Skeletal muscle cell (primary cell): ENCODE measurements at places on chromosomes 7 and 10.

DNA sequence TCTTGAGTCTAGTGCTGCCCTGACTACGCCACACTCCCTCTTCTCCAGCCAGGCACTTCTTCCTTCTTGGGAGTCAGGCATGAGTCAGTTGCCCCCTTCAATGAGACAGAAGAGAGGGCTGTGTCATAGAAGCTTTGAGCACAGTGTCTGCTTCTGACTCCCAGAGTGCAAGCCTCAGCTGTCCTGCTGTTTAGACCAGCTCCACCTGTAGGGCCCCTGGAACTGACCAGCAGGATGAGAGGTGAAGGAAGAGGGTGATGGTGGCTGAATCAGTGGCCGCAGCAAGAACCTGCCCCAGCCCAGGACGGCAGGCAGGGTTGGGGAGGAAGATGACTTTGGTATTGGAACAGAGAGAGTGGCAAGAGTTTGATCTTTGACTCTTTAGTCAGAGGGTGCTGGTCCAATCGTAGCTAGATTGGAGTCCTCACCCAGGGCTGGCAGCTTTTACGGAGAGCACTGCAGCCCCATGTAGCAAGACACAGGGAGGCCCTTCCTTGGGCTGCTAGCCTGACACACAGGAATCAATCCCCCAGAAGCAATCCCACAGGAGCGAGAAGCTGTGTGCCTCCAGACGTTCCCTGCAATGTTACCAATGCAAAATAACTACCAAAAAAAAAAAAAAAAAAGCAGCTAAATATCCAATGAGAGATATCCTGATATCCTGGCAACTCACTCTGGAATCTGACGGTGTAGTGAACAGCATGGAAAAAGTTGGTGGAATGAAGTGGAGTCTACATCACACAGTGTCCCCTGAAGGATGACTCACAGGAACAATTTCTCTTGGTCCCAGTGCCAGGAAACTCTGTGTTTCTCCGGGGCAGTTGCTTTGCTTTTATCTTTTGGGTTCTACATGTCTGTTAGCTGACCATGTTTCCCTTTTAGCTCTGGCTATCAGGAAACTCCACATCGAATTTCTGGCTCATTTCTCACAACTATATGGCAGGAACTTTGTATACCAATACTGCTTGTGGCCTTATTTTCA, 6.9 kb downstream of the C10orf62 start:
- DNase-seq, result peak; percentile 50

DNA sequence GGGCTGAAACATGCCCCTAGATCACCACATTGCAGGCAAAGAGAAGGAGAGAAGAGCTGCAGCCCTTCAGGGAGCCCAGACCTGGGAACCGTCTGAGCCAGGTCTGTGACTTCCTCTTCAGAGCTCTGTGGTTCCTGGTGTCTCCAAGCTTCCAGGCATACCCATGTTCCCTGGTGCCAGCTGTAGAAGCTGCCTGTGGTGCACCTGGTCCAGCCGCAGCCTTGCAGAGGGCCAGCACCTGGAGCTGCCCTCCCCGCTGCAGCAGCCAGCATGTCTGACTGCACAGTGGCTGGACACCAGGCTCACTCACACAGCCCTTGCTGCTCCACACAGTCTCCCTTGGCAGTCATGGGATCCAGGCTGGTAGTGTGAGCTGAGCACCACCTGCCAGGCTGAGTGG, 33.6 kb downstream of the C7orf25 start:
- no peak for DNase-seq

GRCh38 chr10:130769146-130770017, 542.1 kb downstream of the TCERG1L start:
- DNase-seq, result no peak

GRCh38 chr7:121331574-121331973, 2.8 kb downstream of the WNT16 start:
- no peak for DNase-seq

DNA sequence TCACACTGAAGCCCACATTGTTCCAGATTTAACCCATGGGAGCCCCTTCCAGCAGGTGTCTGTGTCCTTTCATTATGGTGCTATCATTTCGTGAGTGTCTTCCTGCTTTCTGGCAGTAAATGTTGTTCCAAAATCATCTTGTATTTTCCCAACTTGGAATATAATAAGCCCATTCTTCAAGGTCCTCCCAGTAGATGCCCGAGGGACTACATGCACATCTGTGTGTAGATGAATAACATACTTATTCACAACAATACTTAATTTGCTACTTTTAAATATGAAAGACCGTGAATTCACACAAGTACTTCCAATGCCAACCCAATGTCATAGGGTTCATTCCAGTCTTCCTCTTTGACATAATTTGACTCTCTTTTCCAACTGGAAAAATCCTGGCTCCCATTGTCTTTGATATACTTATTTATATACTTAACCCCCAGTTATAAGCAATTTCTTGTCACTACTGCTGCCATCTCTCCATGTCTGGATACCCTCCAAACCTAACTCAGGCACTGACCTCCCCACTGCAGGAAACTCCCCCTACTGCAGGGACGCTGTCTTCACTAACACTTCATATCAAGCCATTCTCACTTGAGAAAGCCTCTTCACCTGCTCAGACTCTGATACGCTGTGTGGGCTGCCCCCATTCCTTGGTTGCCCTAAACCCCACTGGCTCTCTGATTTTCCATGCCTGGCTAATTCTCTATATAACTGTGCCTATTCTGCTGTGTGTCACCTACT, 1119.2 kb downstream of the CNTNAP2 start:
- no peak for DNase-seq

DNA sequence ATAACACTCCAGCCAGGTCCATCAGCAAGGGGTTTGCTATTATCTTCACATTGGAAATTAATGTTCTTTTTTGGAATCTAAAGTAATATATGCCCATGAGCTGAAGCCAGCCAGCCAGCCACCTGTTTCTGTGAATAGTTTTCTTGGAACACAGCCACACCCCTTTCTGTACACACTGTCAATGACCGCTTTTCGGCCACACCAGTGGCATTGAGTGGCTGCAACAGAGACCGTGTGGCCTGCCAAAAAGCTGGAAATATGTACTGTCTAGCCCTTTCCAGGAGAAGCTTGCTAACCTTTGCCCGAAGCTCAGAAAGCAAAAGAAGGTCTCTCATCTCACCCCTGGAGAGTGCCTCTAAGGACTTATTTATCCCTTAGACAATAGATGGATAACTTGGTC, 98.5 kb upstream of the NPS start:
- no peak for DNase-seq

- no peak for DNase-seq
Measured at GRCh38 chr7:149878523-149878921, 4.8 kb downstream of the ATP6V0E2 start.

DNA sequence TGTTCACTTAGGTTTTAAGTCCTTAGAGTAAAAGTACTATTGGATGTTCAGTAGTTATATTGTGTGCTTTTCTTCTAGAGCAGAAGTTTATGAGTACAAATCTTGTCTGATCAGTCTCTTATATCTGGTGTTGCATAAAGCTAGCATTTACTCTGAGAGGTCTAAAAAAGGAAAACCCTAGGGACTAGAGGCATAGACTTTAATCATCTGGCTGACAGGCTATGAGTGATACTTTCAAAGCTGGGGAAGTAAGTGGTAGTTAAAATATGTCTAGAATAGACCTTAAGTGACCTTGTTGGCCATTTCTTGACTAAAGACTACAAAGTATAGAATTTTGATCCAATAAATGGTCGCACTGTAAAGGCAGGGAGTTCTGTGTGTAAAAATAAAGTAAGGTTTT, 32.9 kb upstream of the PHYHIPL start:
- no peak for DNase-seq

GRCh38 chr10:5789626-5790025, 23.6 kb downstream of the GDI2 start:
- DNase-seq, result no peak

GRCh38 chr7:73970801-73971229, 57.2 kb upstream of the ELN start:
- DNase-seq, result no peak
